Glutamatergic neuron (in vitro differentiated cells): ENCODE measurements at places on chromosomes 5 and 9.
A peak's percentile ranks its signal among the peaks of the same experiment; 100 is the strongest.

DNA sequence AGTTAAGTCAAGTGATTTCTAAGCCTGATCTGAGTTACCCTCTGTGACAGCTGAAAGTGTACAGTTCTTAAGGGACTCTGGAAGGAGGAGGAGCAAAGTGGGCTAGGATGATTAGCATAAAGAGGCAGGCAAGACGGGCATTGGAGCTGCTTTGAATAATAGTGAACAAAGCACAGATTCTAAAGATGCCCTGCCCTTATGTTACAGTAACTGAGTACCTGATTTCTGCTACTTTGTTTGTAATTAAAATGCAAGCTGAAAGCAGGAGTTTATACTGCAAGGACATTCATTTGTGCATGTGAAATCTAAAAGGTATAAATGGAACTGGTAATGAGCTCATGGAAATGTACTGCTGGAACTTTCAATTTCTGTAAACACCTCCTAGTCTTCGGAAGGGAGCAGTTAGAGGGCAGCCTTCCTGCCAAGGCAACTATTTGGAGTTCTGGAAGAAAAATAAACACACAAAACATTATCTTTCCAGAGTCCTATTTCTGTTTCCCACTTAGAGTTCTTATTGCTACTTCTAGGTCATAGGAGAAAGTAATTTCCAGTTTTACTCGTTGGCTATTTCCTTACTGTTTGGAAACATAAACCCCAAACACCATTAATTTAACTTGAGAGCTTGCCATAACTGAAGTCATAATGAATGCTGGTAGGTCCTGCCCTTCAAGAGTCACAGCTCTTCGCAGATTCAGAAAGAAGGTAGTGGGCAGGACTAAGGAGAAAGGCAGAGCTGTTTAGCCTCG lies at the start of gene RANBP3L:
RANBP3L (minus strand) TSS at position 45 of the 746 bp plus-strand sequence. CDS start 486 bp downstream, outside the sequence.
- no peak for DNase-seq

DNA sequence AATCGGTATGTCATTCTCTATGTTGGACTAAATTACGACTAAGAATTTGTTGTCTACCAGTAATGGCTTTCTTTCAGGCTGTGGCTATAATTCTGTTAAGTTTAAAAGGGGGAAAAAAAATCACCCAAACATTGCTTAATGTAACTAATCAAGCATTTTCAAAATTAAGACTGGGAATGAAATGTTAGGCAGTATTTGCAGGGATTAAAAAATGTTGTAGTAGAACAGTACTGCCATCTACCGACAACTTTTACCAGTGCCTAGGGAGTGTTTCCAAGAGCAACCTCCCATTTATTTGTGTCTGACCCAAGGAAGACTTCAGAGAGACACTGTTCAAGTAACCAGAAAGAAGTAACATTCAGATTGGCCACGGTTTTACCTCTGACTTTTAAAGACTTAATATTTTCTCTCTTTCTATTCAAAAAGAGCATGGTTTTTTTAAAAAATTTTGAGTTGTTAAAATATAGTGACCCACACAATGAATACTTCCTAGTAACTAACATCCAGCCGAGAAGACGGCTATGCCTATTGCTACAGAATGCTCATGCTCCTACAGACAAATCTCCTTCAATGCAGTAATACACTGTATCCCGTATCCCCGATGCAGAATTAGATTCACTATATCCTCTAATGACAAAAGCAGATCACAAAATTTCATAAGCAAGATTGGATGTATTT lies 92.4 kb downstream of the ARL15 start:
- no peak for DNase-seq

DNA sequence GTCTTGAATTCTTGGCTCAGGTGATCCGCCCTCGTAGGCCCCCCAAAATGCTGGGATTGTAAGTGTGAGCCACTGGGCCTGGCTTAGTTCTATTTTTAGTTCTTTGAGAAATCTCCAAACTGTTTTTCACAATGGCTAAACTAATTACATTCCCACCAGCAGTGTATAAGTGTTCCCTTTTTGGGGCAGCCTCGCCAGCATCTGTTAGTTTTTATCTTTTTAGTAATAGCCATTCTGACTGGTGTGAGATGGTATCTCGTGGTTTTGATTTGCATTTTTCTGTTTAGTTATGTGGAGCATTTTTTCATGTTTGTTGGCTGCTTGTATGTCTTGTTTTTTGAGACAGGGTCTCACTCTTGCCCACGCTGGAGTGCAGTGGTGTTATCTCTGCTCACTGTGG lies 28.2 kb downstream of the CNOT6 start:
- DNase-seq: no peak

GRCh38 chr5:14908172-14908571 lies 36.6 kb upstream of the ANKH start:
- DNase-seq: no peak

- peak; percentile 25 for DNase-seq
These were observed 869.4 kb upstream of the CDH6 start for GRCh38 chr5:30324083-30324482.

- DNase-seq: no peak
These were observed 43.6 kb upstream of the C5orf46 start for GRCh38 chr5:147949711-147950573.

GRCh38 chr5:140575309-140575708 lies 10.7 kb downstream of the SLC35A4 start:
- no peak for DNase-seq

DNA sequence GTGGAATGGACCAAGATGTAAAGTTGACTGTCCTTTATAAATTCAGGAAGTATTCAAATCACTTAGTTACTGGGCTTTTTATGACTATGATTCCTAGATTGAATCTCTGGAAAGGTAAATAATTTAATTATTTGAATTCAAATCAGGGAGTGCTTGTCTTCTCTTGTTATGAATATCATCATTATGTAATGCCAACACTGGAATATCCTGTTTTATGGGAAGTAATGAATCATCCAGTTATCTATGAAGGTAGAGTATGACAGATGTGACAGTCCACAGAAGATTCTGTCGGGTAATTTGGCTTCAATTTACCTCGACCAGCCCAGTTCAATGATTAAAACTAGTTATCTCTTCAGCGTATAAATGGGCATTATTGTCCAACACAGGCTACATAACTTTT lies 141.0 kb upstream of the NUDT12 start:
- no peak for DNase-seq

GRCh38 chr5:7754997-7755596 lies 95.8 kb downstream of the CFAP90 start:
- peak; percentile 90 for DNase-seq
